ENCODE measurements at places on chromosomes 16 and 17.

- no peak for DNase-seq
Observed at GRCh38 chr16:72947379-72948237, 100.3 kb downstream of the ZFHX3 start.

- DNase-seq = no peak
Observed at GRCh38 chr17:22265807-22266206, 573.5 kb downstream of the KCNJ18 start.

- no peak for DNase-seq
Observed at GRCh38 chr16:50842589-50842988, 100.7 kb downstream of the CYLD start.

GRCh38 chr16:1666316-1666715 is 11.8 kb upstream of the JPT2 start:
- no peak for DNase-seq

GRCh38 chr16:70750893-70751467 is 50.0 kb downstream of the VAC14 start:
- DNase-seq = no peak

DNA sequence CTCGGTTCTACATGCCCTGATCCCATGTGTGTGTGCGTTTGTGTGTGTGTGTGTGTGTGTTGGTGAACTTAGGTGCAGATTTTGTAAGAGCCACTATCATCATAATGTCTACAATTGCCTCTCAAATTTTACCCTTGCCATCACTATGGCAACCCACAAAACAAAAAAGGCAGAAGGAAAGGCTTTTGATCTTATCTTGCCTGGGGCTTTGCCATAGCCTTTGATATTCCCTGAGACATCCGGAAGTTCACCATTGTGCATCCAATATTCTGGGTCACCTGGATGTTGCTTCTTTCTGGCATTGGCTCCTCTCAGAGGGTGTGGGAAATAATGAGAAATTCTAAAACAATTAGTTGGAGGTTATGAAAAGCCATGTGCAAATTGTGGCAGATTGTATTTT is 114.7 kb downstream of the HAPSTR1 start:
- no peak for DNase-seq

DNA sequence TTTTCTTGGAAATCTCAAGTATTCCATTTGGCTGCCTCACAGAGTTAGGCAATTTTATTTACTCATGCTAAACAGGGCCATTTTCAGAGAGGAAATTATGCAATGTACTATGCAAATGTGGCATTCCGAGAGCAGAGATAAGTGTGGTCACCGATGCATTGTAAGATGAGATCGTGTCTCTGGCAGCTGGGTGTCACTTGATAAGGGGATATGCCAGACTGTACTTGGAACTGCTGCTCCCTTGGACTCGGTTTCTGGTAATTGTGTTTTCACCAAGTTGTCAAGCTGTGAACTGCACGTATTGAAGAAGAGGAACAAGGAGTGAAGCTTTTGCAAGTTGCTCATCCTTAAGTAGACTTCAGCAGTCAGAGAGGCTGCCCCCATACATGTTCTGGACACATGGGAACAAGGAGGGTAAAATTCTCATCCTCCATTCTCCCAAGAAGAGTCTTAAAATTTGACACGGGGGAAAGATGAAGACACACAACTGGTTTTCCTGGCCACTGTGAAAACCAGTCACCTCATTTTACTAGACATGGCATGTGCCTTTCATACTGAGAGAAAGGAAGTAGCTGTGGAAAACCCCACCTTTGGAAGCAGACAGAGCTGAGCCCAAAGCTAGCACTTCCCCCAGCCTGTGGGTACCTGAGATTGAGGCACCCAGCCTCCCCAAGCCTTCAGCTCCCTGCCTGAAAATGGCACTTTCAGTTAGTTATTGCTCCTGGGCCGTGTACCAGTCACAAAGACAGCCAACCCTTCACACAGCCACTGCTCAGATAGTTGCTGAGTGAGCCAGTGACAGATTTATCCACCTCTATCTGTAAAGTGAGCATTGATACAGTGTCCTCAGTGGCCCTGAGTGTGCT is 150.7 kb downstream of the SOCS1 start:
- DNase-seq = no peak

DNA sequence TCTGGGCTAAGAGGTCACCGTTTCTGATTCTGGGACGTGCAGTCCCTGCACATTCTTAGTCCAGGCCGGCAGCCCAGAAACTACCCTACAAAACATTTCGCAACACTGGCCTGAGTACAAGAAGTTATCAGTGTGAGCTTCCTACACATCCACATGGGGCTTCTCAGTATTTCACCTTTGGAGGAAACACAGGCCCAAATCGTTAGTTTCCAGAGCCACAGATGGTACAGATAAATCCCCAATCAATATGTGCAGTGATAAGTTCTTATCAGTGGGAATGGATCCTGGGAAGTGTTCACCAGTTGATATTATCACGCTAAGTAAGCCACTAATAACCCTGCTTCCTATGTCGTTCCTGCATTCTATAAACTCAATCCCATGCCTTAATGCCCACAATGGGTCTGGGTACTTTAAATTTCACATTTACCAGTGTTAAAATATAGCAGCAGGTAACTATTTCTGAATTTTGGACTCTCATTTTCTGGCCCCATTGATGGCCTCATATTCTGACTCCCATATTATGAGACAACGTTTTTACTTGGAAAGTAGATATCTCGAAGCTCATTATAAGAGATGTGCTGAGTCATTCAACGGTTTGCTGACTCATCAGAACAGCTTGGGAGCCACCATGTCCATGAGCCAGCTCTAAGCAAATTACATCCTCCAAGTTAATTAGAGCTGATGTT is 370.2 kb upstream of the MAF start:
- DNase-seq = no peak
